ENCODE measurements at places on chromosomes 2 and 18.
A peak's percentile ranks its signal among the peaks of the same experiment; 100 is the strongest.

GRCh38 chr2:227183657-227184367 lies 19.4 kb downstream of the COL4A3 start:
- no peak for DNase-seq

DNA sequence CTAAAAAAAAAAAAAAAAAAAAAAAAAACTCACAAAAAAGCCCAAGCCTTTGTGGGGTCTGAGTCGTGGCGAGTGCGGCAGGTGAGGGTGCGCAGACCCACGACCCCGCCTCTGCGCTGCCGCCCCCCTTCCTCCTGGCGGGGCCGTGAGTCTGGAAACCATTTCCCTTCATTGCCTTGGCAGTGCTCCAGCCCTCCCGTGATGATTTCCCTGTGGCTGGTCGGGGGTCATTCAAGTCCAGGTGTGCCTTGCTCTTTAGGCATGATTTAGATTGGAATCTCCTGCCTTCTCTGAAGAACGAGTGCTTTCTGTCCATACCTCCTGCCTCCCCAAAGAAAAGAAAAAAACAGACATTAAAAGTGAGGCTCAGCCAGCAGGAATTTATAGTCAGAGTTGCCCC lies 161.8 kb downstream of the FAM210A start:
- DNase-seq = no peak

DNA sequence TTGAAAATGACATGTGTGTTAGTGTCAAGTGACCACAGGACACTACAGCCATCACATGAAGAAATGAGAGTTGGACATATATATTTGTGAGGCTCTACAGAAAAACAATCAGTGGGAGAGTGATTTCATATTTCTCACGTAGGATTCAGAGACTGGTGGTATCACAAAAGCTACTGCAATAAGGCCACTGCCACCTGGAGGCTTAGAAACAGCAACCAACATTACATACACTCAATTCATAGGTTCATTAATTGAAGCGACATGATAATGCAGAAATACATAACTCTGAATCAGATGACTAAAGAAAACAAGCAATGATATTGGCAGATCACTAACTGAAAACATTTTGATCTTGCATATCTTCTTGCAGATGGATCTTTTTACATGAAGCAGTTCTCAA lies 248.1 kb upstream of the KLHL14 start:
- DNase-seq = no peak

- no peak for DNase-seq
Observed at GRCh38 chr2:54671875-54672589, 51.4 kb upstream of the EML6 start.

GRCh38 chr2:230267556-230267955 lies 42.0 kb downstream of the SP140 start:
- no peak for DNase-seq

GRCh38 chr2:232325324-232326273 lies 53.0 kb upstream of the ALPP start:
- DNase-seq = no peak

DNA sequence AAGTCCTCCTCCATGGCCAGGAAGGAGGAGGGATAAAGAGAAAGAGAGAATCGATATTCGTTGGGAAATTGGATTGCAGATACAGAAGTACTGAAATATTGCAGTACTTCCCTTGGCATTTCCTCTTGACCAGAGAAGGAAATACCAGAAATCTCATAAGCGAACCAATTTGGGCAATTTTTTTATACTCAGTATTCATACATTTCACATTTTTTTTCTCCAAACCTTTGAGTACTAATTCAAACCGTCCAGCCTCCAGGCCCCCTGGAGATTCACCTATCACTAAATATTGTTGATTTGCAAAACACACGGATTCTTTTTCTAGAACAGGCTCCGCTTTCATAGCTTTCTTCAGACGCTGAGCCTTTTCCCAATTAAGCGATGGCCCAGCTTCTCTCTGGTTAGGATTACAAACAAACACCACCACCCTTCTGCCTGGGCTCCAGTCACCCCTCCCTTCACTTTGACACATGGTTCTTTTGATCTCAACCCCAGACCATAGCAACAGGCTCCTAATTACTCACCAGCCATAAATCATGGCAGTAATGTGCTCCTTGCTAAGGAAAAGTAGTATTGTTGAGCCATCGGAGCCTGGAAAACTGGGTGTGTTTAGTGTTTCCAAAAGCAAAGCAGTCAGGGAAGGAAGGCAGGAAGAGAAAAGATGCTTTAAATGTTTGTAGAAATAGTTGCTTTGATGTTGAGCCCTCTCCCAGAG lies 138.4 kb upstream of the CCDC68 start:
- no peak for DNase-seq

- DNase-seq = no peak
Observed at GRCh38 chr2:206274434-206275311, at the start of gene ZDBF2. TSS of gene ZDBF2 (plus strand) at chr2:206274663. CDS start at chr2:206281850, 7,187 bp downstream.

- peak; percentile 70 for DNase-seq
Observed at GRCh38 chr2:68751397-68752339, 17.1 kb downstream of the ARHGAP25 start.

- no peak for DNase-seq
Observed at GRCh38 chr2:182937870-182938269, 71.4 kb upstream of the FRZB start.

GRCh38 chr2:132638313-132639040 lies 31.5 kb downstream of the LYPD1 start:
- no peak for DNase-seq

DNA sequence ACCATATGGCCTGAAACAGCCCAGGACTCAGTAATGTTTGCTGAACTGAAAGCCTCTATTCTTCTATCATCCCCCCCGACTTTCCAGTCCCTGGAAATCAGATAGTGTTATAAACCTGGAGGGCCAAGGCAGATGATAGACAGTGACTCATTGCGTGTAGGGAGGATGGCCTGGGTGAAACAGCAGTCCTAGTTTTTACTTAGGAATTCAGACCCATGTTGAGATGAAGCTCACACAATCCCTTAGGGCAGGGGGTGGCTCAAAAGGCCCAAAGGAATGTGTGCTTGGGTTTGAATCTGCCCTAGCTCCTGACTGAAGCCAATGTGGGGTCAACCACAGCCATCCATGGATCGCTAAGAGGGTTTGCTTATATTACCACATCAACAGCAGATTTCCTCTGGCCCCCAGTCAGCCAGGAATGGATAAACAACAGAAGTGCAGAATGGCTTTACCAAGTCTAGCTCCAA lies 43.9 kb upstream of the STPG4 start:
- DNase-seq = no peak

GRCh38 chr18:36028859-36029258 lies 38.5 kb downstream of the RPRD1A start:
- no peak for DNase-seq

- no peak for DNase-seq
Observed at GRCh38 chr2:120765678-120766469, 30.2 kb downstream of the GLI2 start.

- no peak for DNase-seq
Observed at GRCh38 chr2:193985272-193985671, 1671.8 kb upstream of the SLC39A10 start.

- DNase-seq = no peak
Observed at GRCh38 chr2:72126186-72127100, 21.2 kb downstream of the CYP26B1 start.

DNA sequence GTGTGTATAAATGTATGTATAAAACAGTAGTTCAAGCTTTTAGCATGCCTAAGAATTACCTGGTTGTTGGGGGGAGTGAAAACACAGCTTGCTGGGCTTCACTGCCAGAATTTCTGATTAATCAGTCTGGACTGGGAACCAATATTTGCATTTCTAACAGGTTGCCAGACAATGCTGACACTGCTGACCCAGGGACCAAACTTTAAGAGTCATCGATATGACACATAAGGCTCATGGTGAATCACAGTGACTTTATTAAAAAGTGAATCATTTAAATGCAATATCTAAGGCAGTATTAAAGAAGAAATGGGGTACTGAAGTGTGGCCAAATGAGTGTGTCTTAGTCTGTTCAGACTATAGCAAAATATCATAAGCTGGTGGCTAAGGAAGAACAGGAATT lies 195.9 kb upstream of the DTNA start:
- DNase-seq = no peak

DNA sequence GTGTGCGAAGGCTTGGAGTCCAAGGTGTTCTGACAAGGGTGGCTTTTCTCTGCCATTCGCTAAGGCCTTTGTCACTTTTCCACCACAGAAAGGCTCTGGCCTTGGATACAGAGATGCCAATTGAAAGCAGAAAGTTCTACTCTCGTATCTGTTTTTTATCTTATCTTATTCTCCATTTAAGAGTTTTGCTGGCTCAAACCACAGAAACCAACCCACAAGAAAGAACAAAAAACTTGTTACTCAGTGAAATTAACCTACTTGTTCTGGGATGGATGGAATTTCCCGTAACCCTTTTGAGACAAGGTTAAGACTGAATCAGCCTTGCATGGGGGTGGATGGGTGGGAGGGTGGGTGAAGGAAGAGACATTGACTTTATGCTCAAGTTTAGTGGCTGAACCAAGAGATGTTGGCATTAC lies 221.7 kb downstream of the CDH20 start:
- no peak for DNase-seq

DNA sequence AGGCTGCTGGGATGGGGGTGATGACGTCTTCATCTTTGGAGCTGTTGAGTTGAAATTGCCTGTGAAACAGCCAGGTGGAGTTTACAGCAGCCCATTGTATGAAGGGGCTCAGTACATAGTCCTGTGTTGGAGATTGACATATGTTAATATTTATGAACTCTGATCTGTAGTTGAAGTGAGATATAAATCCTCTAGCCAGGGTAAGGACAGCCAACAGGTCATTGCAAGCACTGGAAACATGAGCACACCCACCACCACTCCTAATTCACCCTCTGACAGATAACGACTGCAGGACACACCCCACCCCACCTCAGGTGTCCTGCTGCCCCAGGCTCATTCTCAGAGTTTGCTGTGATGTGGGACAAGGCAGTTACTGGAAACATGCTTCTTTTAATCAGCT lies 112.4 kb upstream of the TRIB2 start:
- no peak for DNase-seq

- no peak for DNase-seq
Observed at GRCh38 chr18:32707147-32707546, 65.7 kb downstream of the KLHL14 start.

DNA sequence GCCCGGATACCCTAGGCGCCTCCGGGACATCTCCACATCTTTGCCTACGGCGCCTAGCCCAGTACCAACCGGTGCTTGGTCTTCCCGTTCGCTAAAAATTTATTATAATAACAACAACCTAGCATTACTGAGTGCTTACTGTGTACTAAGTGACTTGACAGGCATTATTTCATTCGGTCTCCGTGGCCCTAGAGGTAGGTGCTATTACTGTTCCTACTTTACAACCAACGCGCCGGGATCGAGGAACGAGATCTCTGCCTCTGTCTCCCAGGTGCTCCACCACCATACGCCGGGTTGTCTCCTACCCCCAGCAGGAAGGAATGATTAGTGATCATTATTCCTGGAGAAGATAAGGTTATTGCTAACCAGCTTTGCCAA lies 657 bp upstream of the BIN1 start:
- no peak for DNase-seq

GRCh38 chr2:179487010-179487731 lies 222.5 kb upstream of the SESTD1 start:
- DNase-seq = no peak

GRCh38 chr18:58297198-58297597 lies 253.2 kb downstream of the NEDD4L start:
- no peak for DNase-seq

DNA sequence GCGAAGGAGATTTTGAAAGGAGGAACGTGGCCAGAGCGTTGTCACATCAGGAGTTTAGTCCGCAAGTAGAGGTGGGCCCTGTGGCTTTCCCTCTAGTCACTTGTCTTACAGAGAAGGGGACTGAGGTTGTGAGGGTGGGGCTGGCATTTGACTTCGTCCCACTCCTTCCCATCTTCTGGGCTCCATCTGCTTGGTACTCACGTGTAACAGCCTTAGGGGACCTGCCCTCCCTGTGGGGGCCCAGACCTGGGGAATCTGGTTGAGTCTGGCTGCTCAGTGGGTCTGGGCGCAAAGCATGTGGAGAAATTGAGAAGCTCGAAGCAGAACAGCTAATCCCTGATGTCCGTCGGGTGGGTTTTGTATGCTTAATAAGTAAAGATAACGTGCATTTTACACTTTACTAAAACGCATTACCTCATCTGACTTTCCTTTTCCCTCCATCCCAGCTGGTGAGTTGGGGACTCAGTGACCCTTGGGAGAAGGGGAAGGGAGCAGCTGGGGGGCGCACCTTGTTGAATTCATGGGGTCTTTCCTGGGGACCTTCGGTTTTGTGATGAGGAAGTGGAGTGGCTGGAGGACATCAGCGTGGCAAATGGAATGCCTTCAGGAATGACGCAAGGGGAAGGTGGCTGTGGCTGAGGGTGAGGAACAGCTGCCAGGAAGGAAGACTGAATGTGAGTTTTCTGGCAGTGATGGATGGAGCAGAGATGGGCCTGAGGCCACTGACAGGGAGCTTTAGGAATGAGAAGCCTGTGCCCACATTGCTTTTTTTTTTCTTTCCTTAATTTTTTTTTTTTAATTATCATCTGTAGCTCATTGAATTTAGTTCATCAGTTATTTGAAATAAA lies 44.8 kb downstream of the ASAP2 start:
- no peak for DNase-seq

- no peak for DNase-seq
Observed at GRCh38 chr2:141605163-141605562, 525.7 kb downstream of the LRP1B start.

DNA sequence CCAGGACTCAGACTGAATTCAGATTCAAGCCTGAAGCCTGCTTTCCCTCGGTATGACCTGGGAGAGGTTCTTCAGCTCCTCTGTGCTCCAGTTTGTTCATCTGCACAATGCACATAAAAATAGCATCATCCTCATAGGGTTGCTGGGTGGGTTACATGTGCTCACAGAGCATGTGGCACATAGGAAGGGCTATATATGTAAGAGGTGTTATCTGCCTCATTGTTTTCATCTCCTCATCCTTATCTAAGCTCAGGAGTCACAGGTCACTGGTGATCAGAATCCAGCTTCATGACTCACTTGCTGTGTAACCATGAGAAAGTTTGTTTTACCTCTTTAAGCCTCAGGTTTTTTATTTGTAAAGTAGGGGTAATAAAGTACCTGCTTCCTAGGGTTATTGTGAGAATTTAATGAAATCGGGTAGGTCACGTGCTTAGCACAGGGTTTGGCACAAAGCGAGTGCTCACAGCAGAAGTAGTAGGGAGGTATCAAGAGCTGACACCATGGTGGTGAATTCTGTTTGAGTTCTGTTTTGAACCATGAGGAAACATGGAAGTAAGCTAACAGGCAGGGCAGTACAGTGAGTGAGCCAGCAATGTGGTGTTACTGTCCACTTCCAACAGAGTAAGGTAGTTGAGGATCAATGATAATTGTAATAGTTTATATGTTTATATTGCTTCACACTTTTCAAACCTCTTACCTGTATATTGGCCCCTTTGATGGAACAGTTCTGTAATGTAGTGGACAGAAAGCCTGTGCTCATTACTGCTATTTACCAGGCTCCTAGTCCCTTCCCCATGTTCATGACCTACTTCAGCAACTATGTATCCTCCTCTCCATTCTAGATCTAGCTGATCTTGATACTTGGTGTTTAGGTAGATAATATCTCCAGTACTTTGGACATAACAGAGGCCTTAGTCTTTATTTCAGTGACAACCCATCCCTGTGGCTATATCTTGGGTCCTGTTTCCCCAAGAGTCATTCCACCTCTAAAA lies 141.4 kb upstream of the LTBP1 start:
- no peak for DNase-seq
